ENCODE measurements at places on chromosomes 11 and 22.

DNA sequence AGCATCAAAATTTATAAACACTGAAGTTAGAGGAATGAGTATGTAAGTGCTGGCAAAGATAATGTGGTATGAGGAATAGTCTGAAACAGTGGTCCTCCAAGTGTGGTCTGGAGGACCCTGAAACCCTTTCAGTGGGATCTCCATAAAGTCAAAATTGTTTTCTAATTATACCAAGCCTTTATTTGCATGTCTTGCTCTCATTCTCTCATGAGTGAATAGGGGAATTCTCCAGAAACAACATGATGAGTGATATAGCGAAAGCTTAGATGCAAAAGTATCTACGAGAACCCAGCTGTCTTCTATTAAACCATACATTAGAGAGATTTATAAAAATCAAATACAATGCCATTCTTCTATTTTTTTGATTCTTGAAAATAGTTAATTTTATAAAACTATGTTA is 145.0 kb upstream of the RAG2 start:
- no peak for DNase-seq

GRCh38 chr22:21698430-21699329 is 32.9 kb downstream of the PPIL2 start:
- DNase-seq, result no peak

DNA sequence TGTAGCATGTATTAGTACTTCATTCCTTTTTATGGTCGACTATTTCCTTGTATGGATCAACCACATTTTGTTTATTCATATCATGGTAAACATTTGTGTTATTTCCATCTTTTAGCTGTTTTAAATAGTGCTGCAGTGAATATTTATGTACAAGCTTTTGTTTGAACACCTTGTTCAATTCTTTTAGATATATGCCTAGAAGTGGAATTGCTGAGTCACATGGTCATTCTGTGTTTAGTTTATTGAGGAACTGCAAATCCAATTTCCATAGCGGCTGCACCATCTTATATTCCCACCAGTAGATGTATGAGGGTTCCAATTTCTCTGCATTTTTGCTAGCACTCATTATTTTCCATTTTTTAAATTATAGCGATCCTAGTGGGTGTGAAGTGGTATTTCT is 61.5 kb upstream of the GRK2 start:
- DNase-seq, result no peak

GRCh38 chr11:3245071-3245470 is 12.9 kb upstream of the MRGPRE start:
- DNase-seq, result no peak

GRCh38 chr11:28757725-28758515 is 649.7 kb downstream of the METTL15 start:
- DNase-seq, result no peak

- no peak for DNase-seq
Measured at GRCh38 chr11:26188554-26188953, 143.4 kb upstream of the ANO3 start.

GRCh38 chr11:77590194-77590782 is 535 bp downstream of the AQP11 start:
- no peak for DNase-seq

GRCh38 chr11:20353829-20354434 is 9.6 kb upstream of the HTATIP2 start:
- no peak for DNase-seq

- DNase-seq, result no peak
Measured at GRCh38 chr22:42180349-42180842, 49.8 kb upstream of the CYP2D6 start.

GRCh38 chr22:20563466-20563906 is 56.1 kb downstream of the MED15 start:
- no peak for DNase-seq

- no peak for DNase-seq
Measured at GRCh38 chr11:126764231-126764630, 236.3 kb downstream of the KIRREL3 start.

DNA sequence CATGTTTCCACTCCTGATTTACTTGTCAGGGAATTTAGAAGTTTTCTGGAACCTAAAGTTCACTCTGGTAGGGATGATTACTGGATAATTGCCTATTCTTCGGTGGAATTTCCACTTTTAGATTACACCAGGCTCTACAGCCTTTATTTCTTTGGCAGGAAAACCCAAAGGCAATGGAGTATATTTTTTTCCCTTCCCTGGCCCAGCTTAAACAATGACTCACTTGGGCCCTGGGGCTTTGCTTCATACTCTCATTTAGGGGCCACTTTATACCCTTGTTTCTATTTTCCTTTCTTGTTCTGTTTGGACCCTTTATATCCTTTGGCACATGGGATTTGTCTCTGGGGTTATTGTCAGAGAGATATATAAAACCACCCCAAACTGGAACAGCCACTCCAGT is 114.7 kb downstream of the CSTPP1 start:
- no peak for DNase-seq

DNA sequence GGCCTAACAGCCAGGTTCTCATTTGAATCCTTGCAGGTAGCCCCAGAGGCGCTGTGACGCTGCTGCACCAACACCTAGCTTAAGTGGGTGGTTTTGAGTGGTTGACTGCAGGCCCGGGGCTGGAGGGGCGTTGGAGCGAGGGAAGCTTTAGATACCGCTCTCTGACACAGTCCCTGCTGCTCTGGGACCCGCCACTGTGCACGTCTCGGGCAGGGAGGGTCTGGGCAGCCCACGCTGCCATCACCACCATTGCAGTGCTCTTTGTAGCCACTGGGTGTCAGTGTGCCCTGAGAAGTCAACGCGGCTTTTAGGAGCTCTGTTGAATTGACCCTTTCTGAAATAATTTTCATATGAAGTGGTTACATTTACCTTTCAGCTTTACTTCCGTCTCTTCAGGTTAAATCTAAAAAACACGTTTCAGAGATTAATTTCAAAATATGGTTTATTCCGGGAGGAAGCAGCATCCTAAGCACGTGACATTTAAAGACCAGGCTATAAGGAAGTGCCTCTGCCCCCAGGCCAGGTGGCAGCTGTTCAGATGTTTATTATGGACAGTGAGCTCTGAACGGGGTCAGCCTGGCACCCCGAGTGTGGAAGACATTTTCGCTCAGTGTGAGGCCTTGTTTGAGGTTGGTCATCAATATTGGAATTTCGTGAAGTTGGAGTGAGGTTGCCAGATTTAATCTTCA is 30.9 kb upstream of the PARVB start:
- DNase-seq, result peak; percentile 73

DNA sequence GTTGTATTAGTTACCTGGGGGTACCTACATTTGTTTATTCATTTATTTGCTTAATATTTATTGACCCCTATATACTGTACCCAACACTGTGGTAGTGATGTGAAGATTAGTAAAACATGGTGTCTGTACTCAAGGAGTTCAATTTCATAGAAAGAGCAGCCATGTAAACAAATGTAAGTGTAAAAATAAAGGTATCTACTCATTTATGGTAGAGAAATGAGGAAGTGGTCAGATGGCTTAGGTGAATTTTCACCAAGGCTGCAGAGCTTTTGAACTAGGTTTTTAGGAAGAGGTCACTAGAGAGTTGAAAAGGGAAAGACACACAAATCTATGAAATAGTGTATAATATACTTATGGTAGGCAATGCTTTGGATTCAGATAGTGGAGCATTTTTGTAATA is 11.1 kb downstream of the CTR9 start:
- DNase-seq, result no peak

GRCh38 chr22:42693055-42693762 is 27.5 kb downstream of the A4GALT start:
- no peak for DNase-seq

GRCh38 chr11:33935005-33935404 is 43.1 kb upstream of the LMO2 start:
- DNase-seq, result no peak

DNA sequence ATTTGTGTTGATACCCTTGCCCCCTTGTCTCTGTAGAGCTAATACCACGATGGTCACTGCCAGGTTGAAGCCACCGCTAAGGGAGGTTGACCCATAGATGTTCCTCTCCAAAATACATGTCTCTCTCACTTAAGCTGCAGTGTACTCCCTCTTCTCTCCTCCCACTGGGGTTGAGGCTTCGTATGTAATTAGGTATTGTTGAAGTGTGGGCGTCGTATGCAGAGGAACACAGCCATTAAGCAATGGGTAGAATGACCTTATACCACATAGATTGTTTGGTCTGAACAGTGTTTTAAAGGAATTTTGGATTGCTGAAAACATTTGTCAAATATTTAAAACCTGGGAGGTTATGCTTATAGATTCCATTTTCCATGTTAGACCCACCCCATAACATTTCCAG is 71.9 kb downstream of the TRAF6 start:
- no peak for DNase-seq

DNA sequence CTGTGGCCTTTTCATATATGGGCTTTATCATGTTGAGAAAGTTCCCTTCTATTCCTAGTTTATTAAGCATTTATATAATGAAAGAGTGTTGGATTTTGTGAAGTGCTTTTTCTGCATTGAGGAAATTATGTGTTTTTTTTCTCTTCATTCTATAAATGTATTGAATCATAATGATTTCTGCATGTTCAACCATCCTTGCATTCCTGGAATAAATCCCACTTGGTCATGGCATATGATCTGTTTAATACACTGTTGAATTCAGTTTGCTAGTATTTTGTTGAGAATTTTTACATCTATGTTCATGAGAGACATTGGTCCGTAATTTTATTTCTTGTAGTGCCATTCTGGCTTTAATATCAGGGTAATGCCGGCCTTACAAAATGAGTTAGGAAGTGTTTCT is 25.8 kb downstream of the PIM3 start:
- DNase-seq, result no peak

DNA sequence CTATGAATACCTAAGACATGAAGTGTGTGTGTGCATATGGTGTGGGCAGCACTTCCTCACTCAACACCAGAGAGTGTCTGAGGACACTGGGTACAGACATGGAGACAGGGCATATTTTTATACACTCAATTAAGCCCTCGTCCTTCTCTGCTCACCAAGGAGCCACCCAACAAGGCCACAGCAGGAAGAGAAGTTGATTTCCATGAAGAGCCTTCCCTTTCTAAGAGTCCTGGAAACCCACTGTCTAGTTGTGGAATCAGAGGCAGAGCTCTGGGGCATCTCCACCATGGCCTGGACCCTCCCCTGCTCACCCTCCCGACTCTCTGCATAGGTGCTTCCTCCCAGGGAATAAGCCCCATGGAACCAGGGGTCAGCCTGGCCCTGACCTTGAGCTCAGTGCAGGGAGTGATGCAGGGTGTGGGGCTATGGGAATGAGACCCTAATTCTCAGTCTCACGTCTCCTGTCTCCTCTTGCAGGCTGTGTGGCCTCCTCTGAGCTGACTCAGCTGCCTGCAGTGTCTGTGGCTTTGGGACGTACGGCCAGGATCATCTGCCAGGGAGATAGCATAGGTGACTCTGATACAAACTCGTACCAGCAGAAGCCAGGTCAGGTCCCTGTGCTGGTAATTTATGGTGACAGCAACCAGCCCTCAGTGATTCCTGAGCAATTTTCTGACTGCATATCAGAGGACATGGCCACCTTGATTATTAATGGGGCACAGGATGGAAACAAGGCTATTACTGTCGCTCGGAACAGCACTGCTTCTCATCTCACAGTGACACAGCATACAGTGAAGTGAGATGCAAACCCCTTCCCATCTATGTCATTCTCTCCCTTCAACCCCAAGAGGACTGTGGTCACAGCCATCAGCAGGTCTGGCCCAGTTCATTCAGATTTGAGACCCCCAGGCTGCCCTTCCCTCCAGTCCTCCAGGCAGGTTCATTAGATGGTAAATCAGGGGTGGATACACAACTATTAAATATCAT is 14.6 kb upstream of the IGLL5 start:
- no peak for DNase-seq

DNA sequence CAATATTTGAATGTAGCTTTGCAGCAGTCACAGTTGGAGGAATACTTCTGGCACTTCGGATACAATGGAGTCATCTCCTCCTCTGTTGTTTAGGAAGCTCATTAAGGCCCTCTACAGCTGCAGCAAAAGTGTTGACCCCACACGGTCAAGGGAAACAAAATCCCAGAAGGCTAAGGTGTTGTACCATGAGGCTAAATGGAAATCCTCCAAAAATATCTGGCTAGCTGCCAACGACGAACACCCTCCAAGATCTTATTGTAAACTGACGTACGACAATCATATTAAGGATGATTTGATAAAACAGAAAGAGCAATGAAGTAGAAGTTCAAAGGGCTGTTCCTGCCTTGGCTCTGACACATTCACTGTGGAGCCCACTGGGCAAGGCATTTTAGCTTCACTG is 4.0 kb downstream of the POGLUT3 start:
- no peak for DNase-seq

- no peak for DNase-seq
Measured at GRCh38 chr11:129705933-129706332, 109.7 kb upstream of the TMEM45B start.

- no peak for DNase-seq
Measured at GRCh38 chr11:72594493-72595291, 79.5 kb downstream of the PDE2A start.

DNA sequence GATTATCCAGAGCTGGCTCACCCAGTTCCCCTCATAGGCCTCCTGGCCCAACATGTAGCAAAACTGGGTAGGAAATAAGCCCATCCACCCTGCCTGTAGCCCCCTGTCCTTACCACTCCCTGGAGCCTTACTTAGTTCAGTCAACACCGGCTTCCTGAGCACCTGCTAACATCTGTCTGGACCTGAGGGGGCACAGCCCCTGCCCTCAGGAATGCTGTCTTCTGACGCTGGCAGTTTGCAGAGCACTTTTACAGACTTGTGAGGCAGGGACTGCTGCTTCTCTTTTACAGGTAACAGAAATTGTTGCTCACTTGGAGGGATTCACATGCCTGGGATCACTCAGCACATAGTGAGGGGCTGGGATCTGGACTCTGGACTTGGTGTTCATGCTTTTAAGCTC is 152.0 kb upstream of the TBCEL start:
- no peak for DNase-seq

- DNase-seq, result no peak
Measured at GRCh38 chr11:18697576-18697975, 1.0 kb upstream of the TMEM86A start.

GRCh38 chr22:46003271-46004091 is 26.5 kb upstream of the WNT7B start:
- no peak for DNase-seq

- DNase-seq, result no peak
Measured at GRCh38 chr22:26887456-26887855, 230.1 kb downstream of the MIAT start.

DNA sequence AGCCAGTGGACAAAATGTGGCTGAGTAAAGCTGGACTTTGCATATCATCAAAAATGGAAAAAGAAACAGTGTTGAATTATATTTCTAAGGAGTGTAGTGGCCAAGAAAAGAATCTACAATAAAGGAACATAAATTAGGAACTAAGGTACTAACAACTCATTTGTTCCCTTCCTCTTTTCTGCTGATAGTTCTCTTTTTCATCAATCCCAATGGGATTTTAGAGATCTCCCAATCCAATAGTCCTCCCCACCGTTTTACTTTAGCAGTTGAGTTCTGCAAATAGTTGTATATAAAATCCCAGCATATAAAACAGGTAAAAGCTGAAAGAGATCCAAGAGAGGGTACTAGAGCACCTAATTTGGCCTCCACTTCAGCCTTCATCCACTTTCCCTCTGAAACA is 2.0 kb downstream of the PRCP start:
- no peak for DNase-seq
